ENCODE measurements at places on chromosomes 5 and 9.
A peak's percentile ranks its signal among the peaks of the same experiment; 100 is the strongest.

- DNase-seq = no peak
These were observed 118.6 kb downstream of the SPEF2 start for GRCh38 chr5:35736280-35736679.

- no peak for DNase-seq
These were observed 68.0 kb upstream of the CTSL start for GRCh38 chr9:87657893-87658292.

GRCh38 chr5:57327561-57328367, 153.9 kb downstream of the GPBP1 start:
- DNase-seq = no peak

- no peak for DNase-seq
These were observed 40.3 kb upstream of the SARDH start for GRCh38 chr9:133778336-133779013.

GRCh38 chr5:2223303-2223702, 340.6 kb upstream of the IRX4 start:
- no peak for DNase-seq

DNA sequence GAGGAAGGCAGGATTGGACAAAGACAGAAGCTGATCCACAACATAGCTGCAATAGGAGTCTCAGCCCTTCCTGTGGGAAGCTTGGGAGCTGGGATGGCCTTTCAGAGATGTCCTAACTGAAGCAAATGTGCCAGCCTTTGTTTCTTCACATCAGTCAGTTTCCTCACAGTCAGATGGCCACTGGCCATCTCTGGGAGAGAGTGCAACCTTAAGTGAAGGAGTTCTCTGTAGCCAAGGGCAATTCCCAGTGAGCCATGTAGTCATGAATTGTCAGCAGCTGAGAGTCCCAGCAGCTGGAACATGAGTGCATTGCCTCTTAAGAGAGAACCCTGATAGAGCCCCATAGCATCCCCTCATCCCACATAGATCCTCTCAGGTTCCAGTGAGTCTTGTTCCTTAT, 89.1 kb upstream of the LIFR start:
- peak; percentile 22 for DNase-seq

DNA sequence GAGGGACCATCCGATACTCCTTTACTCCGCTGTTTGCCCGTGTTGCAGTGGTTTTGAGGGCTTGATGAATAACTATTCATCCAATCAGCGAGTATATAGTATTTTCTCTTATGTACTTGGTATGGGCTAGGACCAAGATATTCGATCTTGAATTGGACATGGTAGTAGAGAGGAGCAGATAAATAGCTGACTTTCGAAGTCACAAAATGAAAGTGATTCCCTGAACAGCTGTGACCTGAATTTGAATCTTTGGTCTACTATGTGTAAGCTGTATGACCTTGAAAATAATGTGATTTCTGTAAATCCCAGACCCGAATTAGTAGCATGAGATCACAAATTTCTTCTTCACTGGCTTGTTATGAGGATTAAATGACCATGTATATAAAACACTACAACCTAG, 134.4 kb downstream of the TUSC1 start:
- no peak for DNase-seq

GRCh38 chr5:109756543-109757185, 66.9 kb downstream of the MAN2A1 start:
- DNase-seq = peak; percentile 38
